Skin of body (tissue), 3 donors: ENCODE measurements at places on chromosomes 12 and 14. TPM values are rescaled to one million over a fixed set of nuclear protein-coding genes. Genes with fewer than 3 reads are reported as not detected.

NR1H4 gene
- 0.39 TPM for total RNA-seq

DNA sequence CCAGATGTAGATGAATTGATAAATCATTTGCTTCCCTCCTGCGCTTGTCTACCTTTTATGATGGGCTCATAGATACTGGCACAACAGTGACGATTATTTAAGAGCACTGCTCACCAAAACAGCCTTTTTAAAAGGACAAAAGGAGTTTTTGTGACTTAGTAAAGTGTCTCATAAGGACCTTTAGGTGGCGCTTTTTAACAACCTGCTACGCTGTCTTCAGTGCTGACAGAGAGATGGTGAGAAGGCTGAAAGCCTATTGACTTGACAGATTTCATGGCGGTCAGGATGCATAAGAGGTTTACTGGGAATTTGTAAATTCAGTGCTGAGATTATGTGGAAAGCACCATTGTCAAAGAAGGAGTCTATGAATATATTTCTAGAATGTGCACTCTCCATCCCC, 87.6 kb downstream of the SLC15A5 start:
- DNase-seq: no peak

DNA sequence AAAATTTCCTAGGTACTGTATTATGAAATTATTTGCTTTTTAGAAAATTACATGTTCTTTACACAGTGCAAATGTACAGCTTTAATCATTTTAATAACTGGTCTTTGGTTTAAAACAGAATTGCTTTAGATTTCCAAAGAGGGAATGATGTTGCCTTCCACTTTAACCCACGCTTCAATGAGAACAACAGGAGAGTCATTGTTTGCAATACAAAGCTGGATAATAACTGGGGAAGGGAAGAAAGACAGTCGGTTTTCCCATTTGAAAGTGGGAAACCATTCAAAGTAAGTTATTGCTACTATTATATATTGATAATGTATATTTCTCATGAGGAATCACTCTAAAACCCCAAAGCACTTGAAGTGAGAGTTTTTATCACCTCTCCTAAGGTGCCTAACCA, 13.4 kb downstream of the LGALS3 start:
- DNase-seq: no peak

SERPINA6 gene
- total RNA-seq: not detected

DNA sequence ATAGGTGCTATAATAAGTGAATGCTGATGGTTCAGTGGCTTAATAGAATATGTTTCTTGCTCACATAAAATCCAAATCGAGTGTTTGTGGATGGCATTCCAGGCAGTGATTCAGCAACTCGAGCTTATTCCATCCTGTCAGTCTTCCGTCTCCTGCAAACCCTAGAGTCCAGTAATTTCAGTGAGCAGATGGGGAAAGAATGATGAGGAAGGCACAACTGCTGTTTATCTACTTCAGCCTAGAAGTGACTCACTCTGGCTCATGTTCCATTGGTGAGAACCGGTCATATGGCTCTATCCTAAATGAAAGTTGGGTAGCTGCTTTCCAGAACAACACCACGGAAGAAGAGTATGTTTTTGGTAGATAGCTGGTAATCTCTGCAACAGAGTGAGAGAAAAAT, 421.8 kb upstream of the PDE3A start:
- no peak for DNase-seq

SLCO1B1 gene
- not detected for total RNA-seq

DNA sequence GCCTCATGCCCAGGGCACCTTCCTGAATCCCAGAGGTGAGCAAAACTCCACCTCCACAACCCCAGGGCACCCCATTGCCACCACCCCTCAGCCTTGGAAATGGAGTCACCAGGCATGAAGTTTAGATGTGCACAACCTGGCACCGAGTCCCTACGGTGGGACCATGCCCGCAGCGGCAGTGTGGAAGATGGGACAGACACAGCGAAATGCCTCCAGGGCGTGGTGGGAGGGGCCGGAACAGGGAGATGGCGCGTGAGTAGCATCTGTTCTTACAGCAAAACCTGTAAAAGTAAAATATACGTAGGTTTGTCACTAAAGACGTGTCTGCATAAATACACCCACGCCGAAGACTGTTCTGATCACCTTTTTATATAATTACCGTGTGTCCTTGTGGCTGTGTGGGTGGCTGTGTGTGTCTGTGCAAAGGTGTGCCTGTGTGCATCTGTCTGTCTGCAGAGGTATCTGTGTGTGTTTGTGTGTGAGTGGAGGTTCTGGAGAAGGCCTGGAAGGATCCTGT, 17.4 kb upstream of the DEGS2 start:
- no peak for DNase-seq

GRCh38 chr12:111166779-111167540, 201.9 kb downstream of the PHETA1 start:
- DNase-seq: no peak

PRB2 gene
- total RNA-seq: 0.20 TPM

GRCh38 chr12:120119271-120119973, 2.9 kb upstream of the RAB35 start:
- no peak for DNase-seq

- no peak for DNase-seq
These were observed 10.5 kb upstream of the PNMA1 start for GRCh38 chr14:73724696-73725095.

GRCh38 chr12:4829161-4829792, 80.4 kb upstream of the KCNA1 start:
- no peak for DNase-seq

- DNase-seq: peak; percentile 21
These were observed 765 bp downstream of the SCYL2 start for GRCh38 chr12:100267603-100268281.

DNA sequence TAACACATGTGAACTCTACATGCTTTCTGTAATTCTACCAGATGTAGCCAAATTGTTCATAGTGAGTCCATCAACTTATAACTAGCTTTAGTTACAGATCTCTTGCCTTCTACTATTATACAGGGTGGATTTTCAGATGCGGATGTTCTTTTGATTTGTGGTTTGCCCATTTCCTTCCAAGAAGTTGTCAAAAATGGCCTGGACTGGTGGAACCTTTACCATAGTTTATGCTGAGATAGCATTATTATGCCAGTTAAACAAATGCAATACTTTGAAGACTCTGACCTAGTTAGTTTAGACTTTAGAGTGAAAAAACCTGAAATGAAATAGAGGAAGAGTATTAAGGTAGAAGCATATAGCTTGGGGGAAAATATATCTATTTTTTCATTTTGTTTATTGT, 27.4 kb upstream of the CFL2 start:
- DNase-seq: no peak

DNA sequence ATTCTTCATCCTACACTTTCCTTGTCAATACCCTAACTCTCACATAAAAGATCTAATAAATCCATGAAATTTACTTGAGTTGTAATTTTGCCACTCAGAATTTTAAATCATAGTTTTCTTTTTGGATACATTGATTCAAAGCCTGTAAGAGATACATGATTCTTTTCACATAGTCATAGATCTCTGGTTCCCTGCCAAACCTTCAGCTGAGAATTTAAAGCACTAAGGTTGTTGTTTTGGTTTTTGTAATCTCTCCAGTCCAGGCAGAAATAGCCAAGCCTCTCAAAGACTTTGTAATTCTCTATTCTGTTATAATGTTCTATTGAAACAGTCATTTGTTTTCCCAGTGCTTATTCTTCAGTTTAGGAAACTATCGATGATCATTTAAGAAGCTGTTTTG, 273.9 kb downstream of the TRHDE start:
- DNase-seq: no peak

DNA sequence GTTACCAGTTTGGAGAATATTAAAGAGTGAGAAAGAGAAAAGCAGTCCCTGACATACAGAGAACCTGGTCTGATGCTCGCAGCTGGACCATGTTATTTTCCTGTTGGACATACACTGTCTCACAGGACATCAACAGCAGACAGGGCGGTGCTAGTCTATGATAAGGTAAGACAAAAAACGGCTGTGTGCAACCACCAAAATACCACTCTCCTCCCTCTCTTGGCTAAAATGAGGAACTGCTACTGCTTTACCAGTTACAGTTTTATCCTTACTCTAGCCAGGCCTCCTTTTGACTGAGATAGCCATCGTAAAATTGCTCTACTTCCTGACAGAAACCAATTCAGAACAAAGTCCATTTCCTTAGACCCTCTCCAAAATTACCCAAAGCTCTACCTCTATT, 47.0 kb upstream of the ERGIC2 start:
- no peak for DNase-seq

DNA sequence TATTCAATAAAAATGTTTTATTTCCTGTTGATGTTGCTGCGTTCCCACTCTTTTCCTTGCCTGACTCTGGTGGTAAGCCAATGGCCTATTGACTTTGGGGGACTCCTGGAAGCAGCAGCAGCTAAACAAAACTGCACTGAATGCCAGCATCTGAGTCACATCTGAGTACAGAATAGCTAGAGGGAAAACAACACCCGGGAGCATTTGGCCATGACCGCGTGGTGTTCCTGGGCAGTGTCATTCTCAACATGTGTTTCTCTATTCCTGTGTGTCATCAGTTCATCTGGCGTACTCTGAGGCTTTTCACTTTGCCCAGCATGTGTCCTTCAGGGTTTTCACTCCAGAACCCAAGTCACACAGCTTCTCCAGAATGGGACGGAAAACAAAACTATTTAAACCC, 238.8 kb downstream of the PAWR start:
- peak; percentile 80 for DNase-seq

BLOC1S1 gene
- total RNA-seq: 47.4 TPM

- DNase-seq: no peak
These were observed 30.9 kb downstream of the SYNDIG1L start for GRCh38 chr14:74395094-74395493.

GRCh38 chr14:39097159-39097558, 5.9 kb downstream of the SEC23A start:
- DNase-seq: no peak

DNA sequence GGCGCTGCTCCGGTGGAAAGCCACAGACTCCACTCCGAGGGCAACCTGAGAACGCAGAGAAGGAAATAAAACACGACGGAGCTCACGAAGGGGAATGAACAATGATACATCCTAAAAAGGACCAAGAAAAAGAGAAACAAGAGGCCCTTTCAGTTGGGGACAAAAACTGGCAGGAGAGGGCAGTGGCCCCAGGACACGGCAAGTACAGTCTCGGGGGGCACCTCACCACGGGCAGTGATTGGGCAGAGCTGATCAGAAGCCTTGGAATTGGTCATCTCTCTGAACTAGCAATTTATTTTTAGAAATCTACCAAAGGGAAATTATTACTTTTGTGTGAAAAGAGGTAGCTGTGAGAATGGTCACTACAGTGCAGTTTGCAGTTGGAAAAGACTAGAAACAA, 27.9 kb downstream of the CCDC92 start:
- no peak for DNase-seq

- no peak for DNase-seq
These were observed 22.1 kb upstream of the LGMN start for GRCh38 chr14:92770484-92770883.

GRCh38 chr12:15171012-15171655, 50.1 kb downstream of the RERG start:
- DNase-seq: no peak

- no peak for DNase-seq
These were observed 70.3 kb downstream of the TBX5 start for GRCh38 chr12:114335607-114336006.

GRCh38 chr14:51877810-51878209, 17.4 kb downstream of the GNG2 start:
- DNase-seq: no peak

GRCh38 chr12:128425666-128426331, 158.8 kb downstream of the TMEM132C start:
- peak; percentile 54 for DNase-seq

DNA sequence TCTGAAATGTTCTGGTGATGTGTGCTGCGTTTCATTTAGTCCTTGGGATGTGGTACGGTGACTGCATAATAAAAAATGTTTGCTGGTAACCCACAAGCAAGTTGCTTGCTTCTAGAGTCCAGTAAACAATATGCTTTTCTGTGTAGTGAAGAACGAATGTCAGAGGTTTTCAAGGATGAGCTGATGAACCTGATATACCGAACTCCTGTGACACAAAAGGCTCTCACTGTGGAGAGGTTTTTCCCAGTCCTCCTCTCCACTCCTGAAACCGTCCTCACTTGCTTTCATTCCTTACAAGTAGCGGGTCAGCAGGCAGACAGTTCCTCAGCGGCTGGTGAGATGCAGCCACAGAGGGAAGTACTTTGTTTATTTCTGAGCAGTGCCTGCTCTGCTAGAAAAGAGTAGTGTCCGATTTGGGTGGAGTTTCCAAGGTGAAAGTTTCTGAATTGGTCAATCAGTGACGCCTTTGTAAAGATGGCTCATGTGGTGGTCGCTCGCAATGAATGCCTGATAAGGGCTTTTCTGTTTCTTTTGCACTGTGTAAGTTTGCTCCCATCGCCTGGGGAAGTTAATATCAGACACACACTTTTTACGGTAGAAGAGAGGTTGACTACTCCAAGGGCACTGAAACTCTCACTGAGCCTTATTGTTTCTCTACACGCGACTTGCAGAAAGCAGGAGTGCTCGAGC, 3.0 kb downstream of the ETV6 start:
- peak; percentile 4 for DNase-seq

GRCh38 chr14:38261620-38262019, 5.7 kb upstream of the CLEC14A start:
- no peak for DNase-seq

GALNT6 gene
- total RNA-seq: 4.9 TPM

- DNase-seq: peak; percentile 71
These were observed 135.7 kb downstream of the PPM1H start for GRCh38 chr12:62799126-62799736.

GRCh38 chr12:127192391-127192790, 1074.6 kb upstream of the TMEM132C start:
- DNase-seq: no peak

DNA sequence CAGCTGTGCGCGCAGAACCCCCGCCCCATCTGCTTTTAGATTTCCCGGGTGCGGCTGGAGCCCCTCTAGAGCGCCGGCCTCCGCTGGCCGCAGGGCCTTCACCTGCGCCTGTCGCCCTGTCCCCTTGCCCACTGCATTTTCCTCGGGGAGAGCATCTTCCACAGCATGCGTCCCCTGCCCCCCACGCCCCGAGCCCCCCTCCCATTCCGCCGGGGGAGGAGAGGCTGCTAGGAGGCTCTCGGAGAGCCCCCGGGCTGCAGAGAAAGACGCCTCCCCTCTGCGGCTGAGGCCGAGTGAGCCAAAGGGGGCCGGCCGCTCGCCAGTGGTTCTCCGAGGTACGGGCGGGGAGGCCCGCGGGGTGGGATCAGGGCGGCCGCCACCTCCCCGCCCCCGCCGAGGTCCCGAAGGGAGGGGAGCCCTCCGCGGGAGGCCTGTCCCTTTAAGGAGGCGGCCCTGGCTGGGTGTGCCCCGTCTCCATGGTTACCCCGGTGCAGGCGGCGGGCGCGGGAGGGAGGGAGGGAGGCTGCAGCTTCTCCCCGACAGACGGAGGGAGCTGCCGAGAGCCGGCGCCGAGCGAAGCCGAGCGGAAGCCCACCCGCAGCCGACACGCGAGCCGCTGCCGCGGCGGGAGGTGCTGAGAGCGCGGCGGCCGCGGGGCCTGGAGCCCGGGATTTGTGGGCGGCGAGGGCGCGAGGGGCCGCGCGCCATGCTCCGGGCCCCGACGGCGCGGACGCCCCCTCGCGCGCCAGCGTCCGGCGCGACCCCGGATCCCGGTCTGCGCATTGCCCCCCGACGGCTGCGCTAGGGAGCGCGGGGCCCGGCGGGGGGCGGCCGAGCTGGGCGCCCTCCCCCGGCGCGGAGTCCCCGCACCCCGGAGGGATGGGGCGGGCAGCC, at the start of gene KCNH3:
KCNH3 (plus strand) TSS at position 521 of the 894 bp plus-strand sequence. CDS start 387 bp downstream, outside the sequence.
- peak; percentile 45 for DNase-seq

GPR137C gene
- 3.0 TPM for total RNA-seq

- no peak for DNase-seq
These were observed 315.7 kb downstream of the NAV3 start for GRCh38 chr12:78146365-78146772.

FKBP4 gene
- total RNA-seq: 38.5 TPM

GRCh38 chr12:117919479-117919878, 49.3 kb downstream of the KSR2 start:
- DNase-seq: no peak

- peak; percentile 80 for DNase-seq
These were observed 142.2 kb downstream of the BMP4 start for GRCh38 chr14:53814392-53814791.
